ENCODE measurements at places on chromosomes 7 and 10. TPM values are rescaled to one million over a fixed set of nuclear protein-coding genes. Genes with fewer than 3 reads are reported as not detected.
A peak's percentile ranks its signal among the peaks of the same experiment; 100 is the strongest.

Gene PLEKHA8
- 13.8 TPM for total RNA-seq

DNA sequence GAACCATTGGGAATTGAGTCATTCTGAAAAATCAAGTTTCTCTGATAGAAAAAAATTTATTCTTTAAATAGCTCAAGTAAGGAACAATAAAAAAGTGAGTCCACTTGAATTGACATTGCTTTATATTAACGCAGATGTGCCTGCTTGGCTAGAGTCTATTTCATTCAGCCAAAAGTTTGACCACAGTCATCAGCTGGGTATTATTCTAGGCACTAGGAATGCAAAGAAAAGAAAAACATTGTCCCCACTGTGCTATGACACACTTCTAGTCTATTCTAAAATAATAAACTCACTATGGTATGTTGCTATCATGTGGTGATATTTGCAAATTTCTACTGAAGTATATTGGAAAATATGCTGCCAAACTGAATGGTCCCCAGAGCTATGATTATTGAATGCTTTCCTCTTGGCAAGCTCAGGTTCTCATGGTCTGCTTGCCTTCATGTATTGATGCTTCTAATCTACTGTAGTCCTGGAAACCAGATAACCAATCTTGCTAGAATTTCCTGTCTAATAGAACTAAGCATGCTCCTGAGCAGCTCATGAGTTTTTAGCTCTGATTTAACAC, 8.3 kb downstream of the SFRP4 start:
- DNase-seq: peak; percentile 69

Gene SPDYE5
- not detected for total RNA-seq

Gene ING3
- 17.7 TPM for total RNA-seq

- peak; percentile 30 for DNase-seq
Measured at GRCh38 chr7:26898891-26899290, 34.5 kb upstream of the SKAP2 start.

- peak; percentile 32 for DNase-seq
Measured at GRCh38 chr10:71553432-71553831, 156.7 kb downstream of the CDH23 start.

GRCh38 chr7:39623732-39624441, 515 bp downstream of the RALA start:
- peak; percentile 87 for DNase-seq

Gene SFXN2
- total RNA-seq: 3.6 TPM

- no peak for DNase-seq
Measured at GRCh38 chr10:16105082-16105481, 244.8 kb upstream of the MINDY3 start.

GRCh38 chr10:97016728-97017473, 168.9 kb downstream of the SLIT1 start:
- DNase-seq: no peak

GRCh38 chr7:4225361-4225771, 456.7 kb upstream of the FOXK1 start:
- no peak for DNase-seq

- no peak for DNase-seq
Measured at GRCh38 chr10:101905251-101905650, 61.7 kb upstream of the KCNIP2 start.

GRCh38 chr7:43693687-43694398, 35.5 kb downstream of the COA1 start:
- DNase-seq: peak; percentile 84

DNA sequence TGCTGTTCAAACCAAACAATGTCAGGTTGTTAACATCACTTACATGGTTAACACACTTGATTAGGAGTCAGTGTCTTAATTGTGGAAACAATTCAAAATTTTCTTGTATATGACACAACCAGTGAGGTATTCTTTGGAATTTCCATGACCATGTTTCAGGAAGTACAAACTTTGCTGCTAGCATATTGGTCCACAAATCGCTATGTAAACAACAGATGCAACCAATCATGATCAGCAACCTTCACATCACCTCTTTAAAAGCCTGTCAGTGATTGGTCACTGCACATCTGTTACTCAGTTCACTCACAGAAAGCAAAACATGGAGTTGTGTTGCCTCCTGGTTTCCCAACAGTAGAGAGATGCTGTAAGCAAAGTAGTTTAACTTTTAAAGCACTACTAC, 108.9 kb upstream of the FAM3C start:
- peak; percentile 13 for DNase-seq
